ENCODE measurements at places on chromosomes 2 and 18.

DNA sequence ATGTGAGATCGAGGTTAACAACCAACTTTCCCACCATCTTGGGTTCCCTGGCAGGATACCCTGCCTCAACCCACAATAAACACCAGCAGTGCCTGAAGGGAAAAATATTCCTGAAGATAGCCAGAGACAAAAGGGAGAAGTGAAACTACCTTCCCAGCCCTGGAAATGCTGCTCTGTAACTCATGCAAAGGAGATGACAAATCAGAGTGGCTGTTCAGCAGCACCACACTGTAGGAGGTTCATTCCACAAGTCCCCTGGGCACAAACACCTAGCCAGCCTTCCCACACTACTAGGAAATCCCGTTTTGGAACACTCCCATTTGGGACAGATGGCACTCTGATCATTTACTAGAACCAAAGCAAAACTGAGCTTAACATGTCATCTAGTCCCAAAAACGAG is 190.7 kb upstream of the RBBP8 start:
- no peak for DNase-seq

DNA sequence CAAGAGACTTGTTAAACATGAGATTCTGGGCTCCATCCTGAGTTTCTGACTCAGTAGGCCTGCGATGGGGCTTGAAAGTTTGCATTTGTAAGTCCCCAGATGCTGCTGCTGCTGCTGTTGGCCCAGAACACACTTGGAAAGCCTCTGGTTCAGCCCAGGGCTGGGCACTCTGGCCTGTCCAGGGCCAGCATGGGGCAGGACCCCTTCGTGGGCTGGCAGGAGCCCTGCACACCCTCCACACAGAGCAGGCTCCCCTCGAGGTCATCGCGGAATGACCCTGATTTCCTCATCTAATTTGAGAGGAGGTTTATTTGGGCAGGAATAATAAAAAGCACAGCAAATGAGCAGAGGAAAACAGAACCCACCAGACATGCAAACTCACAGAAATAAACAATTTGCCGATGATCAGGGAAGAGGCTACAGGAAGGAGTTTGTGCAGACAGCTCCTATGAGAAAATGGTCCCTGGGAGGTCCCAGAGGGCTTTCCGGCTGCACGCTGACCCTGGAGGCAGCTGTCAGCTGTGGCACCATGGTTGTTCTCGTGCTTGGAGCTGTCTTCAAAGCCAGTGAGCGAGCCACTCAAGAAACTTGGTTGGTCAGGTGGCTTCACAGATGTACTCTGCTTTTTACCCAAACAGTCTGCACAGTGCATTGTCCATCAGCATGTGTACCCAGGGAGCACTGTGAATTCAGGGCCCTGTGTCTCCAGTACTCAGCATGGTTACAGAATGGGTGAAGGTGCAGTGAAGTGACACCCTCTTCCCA is 119.3 kb downstream of the GLI2 start:
- DNase-seq = no peak

DNA sequence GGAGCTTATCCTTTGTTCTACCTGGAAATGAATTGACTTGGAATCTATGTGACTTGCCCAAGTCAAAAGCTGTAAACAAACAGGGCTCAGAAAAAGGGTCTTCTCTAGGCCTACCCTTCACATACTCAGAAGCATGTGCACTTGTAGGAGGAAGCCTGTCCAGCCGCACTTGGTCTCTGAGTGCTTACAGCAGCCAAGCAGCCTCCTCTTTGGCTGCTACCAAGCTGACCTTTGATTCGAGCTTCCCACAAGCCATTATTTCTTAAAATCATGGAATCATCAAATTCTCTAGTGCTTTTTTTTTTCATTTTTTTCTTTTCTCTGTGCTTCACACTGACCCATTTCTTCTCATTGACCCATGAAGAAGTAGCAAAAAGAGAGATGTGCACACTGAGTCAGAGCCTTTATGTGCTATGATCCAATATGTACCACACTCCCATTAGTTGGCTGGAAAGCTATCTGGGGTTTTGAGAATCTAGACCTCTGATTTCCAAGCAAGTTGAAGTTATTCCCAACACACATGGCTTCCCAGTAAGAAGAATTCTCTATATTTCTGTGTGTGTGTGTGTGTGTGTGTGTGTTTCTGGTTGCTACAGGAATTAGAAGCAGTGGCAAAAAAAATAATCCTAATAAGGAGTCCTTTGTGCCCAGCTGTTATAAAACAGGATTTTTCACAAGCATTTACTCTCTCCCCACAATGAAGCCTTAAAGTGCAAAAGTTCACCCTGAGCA is 550.3 kb upstream of the TNP1 start:
- DNase-seq = no peak

DNA sequence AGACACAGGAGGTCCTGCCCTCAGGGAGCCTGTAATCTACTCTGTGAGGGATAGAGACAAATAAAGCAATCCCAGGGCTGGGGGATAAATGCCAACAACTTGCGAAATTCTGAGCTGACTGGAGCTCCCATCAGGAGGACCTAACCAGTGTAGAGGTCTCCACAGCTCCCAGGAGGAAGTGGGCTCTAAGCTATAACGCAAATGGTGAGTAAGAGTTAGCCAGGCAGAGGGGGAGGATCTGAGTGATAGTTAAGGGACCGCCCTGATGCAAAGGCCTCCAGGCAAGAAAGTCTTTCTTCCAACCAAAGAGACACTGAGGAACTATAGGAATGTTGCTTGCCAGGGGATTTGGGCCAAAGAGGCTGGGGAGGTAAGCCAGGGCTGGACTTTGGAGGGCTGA is 16.0 kb upstream of the ZNF532 start:
- DNase-seq = no peak

GRCh38 chr2:119545754-119546446 is 1.7 kb downstream of the CFAP221 start:
- no peak for DNase-seq

DNA sequence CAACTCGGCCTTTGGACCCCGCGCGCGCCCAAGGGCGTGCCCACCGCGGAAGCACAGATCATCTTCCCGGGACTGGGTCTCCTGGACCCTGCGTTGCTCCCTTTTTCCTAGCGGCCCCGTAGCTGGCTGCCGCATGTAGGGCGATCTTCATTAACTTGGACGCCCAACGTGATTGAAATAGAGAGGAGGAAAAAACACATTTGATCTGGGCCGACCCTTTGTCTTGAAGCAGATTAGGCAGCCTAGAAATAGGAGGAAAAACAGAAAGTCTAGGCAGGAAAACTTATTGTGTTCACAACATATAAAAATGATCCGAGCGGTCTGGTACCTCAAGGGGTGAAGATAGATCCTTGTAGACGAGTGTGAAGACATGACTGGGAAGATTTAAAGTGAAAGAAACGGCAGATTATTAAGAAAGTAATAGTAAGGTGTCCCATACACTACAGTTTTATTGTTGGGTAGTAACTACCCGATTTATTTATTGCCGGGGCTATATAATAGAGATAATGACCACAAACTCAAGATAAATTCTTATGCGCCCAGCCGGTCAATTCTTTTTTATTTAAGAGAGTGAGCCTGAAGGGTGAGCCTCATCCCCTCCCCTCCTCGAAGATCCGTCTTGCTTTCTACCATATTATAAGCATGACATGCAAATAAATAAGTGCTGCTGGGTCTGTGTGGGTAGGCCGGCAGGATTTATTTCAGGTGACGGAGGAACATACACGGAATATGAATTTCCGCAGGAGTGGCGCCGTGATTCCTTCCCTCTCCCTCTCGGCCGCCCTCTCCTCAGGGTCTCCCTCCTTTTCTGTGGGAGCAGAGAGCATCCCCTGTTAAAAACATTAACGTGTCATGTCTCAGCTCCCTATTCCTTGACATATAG is 147.4 kb downstream of the MEIS1 start:
- no peak for DNase-seq

- no peak for DNase-seq
Observed at GRCh38 chr2:120857931-120858330, 122.3 kb downstream of the GLI2 start.

- no peak for DNase-seq
Observed at GRCh38 chr2:25453199-25453905, 111.6 kb upstream of the DNMT3A start.

- no peak for DNase-seq
Observed at GRCh38 chr2:85843543-85843942, 45.2 kb downstream of the ST3GAL5 start.

DNA sequence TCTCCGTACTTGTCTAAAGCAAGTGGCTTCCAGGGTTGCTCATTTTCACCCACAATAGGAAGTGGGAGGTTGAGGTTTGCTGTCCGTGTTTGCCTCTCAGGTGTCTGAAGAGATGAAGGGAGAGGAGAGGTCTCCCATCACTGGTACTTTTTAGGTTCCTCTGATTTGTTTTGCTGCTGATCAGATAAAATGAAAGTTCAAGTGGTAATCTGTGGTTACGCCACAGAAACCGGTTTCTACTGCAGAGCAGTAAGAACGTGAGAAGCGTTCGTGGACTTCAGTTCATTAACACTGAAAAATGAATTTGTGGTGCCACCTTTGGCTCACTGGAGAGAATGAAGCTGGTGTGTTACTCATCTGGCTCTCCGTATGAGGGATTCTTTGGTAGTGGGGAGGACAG is 118.2 kb downstream of the GBX2 start:
- DNase-seq = no peak

GRCh38 chr2:102070058-102070642 is 72.4 kb upstream of the IL1R1 start:
- DNase-seq = no peak

DNA sequence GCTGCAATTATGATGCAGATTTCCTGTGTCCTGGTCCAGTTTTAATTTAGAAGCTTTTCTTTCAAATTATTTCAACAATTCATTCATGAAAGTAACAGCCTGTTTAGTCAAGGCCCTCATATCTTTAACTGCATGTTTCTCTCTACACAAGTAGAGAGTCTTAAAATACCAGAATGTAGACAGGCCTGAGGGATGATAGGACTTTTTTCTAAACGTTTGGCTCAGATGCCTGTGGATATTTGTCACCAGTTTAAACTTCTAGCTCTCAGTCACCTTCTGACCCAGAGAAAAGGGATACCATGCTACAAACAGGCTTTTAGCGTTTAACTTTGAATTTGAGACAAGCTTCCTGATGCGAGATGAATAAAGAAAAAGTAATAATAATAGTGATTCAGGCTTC is 15.7 kb downstream of the COL5A2 start:
- no peak for DNase-seq

GRCh38 chr2:223901854-223902253 is 43.3 kb downstream of the WDFY1 start:
- DNase-seq = no peak

DNA sequence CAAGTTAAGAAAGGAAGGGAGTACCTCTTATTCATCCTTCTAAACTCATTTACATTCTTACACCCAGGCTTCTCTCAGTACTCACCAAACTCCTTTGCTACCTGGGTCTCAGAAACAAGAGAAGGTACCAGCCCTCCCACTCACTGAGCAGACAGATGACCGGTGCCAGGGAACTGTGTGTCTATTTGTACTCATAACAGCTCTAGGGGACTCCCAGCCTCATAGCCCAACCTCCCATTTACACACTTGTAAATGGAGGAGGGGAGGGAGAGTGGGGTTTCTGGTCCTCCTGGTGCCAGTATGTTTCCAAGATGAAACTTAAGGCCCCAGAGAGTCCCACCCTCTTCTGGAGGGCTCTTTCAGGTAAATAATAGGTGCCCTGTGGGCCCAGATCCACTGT is 42.8 kb upstream of the SIGLEC15 start:
- no peak for DNase-seq

DNA sequence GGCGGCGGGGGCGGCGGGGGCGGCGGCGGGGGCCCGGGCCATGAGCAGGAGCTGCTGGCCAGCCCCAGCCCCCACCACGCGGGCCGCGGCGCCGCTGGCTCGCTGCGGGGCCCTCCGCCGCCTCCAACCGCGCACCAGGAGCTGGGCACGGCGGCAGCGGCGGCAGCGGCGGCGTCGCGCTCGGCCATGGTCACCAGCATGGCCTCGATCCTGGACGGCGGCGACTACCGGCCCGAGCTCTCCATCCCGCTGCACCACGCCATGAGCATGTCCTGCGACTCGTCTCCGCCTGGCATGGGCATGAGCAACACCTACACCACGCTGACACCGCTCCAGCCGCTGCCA is 644 bp downstream of the ONECUT2 start:
- DNase-seq = no peak

GRCh38 chr2:37590119-37590571 is 81.3 kb downstream of the CDC42EP3 start:
- no peak for DNase-seq

DNA sequence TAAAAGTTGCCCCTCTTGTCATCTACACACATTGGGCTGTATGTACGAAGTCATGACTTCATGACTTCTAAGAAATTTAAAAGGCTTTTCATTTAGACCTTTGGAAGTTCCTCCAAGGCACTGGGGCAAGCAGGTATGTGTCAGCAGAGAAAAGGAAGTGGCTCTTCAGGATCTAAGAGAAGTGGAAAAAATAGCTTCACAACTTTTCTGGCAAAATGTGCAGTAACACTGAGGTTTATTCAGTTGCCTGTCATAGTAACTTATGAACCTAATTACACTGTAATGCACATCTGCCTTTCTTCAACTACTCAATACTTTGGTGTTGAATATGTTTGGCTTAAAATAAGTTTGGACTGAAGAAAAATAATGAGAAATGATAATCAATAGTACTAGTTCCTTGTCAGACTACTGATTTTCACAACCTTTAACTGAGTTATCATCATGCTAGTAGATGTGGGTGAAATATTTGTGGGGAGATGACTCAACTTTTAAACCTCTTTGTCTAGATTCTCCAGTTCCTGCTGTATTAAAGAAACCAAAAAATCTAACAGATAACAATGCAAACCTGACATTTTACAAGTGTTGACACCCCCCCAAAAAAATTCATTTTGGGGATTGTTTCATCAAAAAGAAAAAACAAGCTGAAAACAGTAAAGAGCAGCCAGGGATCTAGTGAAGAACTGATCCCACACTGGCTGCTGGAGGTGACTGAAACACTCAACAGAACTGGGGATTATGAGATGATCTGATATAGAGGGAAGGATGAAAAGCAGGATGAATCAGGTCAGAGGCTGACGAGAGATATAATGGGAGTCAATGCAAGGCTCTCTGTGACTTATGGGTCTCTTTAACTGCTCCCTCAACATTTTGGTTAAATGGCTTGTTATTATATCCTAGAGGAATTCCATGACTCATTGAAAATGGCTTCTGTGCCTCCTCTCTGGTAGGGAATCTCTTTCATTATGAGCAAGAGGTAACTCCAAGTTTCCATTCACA is 84.6 kb downstream of the COLEC12 start:
- peak; percentile 18 for DNase-seq

- no peak for DNase-seq
Observed at GRCh38 chr2:216713691-216714336, 18.5 kb upstream of the IGFBP5 start.
